HTR-8/SVneo (cell line): ENCODE measurements at places on chromosomes 1 and 21.

DNA sequence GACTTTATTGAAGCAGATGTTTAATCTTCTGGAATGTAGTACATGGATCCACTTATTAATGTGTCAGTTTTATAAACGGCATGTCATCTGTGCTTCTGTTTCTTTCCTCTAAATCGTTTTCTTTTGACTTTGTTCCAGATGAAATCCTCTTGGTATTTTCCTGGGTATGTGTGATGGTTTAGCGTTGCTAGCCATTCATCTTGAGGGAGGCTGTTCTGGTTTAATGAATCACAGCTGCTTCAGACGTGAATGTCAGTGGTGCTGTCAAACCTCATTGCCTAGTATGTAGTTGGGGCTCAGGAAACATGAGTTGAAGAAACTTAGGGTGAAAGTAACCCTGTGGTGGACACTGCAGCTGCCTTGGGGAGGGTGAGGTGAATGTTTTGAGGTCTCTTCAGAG is 33.2 kb downstream of the KCNK1 start:
- DNase-seq, result no peak

- no peak for DNase-seq
Measured at GRCh38 chr1:66383611-66384010, 150.3 kb upstream of the SGIP1 start.

DNA sequence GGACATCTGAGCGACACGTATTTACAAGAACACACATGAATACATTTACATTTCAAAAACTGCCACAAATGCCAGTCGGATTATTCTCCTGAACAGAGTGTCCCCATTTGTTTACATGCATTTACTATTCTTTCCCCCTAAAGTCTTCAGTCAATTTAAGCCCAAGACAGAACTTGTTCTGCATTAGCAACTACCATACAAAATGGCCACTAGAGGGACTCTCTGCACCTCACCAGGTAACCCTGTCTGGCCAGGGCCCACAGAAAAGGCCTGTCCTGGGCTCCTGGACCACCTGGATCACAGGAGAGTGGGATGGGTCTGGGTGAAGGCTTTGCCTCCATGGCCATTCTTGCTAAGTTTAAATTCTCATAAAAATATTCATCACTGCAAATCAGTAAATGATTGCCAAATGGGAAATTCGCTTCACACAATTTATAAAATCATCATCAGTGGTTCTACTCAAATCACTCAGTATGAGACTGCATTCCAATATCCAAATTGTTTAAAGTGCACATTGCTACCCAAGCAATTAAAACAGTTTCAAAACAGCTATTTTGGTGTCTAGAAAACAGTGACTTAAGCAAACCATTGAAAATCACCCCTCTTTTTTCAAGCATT is 12.5 kb upstream of the GUCA2A start:
- DNase-seq, result peak; percentile 37

- DNase-seq, result no peak
Measured at GRCh38 chr1:113129529-113130185, 56.7 kb downstream of the LRIG2 start.

- no peak for DNase-seq
Measured at GRCh38 chr1:115564201-115564600, 77.6 kb upstream of the VANGL1 start.

- DNase-seq, result no peak
Measured at GRCh38 chr1:62386351-62387121, 50.3 kb upstream of the USP1 start.

DNA sequence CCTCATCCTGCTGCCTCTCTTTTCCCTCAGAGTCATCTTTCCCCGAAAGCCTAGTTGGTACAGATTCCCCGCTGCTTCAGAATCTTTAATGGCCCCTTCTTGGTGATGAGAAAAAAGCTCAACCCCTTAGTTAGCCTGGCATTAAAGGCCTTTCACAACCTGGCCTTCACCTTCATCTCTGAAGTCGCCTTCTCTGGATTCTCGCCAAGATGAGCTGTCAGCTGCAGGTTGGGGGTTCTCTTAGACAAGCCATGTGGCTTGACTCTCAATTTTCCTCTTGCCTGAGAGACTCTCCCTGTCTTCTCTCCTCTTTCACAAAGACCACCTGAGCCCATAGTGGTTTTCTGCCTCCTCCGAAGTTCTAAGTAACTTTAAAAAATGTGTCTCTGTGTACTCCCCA is 15.5 kb upstream of the DISC1 start:
- DNase-seq, result no peak

DNA sequence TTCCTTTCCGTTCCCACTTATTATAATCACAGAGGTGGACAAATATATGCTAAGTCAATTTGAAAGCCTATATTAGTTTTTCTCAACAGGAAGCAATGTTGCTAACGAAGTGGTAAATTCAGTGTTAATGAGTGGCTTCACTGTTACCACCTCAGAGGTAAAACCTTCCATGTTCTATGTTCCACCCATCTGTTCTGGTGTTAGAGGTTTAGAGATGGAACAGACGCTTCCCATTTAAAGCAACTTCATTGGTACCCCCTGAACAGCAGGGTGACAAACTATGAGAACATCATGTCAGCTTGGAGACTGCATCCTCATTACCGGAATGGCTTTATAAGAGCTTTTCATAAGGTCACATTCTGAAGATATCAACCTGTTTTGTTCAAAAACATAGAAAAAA is 77.9 kb downstream of the ZNF644 start:
- no peak for DNase-seq

DNA sequence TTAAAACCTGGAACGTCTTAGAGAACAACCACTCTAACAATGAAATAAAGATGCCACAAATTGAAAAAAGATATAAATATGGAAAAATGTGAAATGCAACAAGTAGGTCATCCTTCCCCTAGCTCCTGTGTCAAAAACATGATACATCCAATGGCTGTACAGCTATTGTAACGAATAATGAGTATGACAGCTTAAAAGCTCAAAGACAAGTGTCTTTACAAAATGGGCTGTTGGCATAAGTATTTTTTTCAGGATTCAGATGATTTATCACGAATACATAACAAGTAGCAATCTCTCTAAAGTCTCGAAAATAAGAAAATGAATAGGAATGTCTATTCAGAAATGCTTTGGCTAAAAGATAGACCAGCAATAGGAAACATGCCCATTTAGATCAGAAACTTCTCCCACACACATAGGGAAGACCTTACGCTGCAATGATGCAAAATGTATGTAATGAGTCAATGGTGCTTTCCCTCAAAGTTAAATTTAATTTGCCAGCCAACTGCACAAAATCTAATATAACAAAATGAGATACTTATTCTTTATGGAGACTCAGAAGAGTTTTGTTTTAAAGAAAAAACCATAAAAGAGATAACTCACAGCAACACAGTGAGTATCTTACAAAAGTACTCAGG is 8.3 kb downstream of the TGFBR3 start:
- DNase-seq, result no peak
